ENCODE measurements at places on chromosomes 13 and 19.
A peak's percentile ranks its signal among the peaks of the same experiment; 100 is the strongest.

DNA sequence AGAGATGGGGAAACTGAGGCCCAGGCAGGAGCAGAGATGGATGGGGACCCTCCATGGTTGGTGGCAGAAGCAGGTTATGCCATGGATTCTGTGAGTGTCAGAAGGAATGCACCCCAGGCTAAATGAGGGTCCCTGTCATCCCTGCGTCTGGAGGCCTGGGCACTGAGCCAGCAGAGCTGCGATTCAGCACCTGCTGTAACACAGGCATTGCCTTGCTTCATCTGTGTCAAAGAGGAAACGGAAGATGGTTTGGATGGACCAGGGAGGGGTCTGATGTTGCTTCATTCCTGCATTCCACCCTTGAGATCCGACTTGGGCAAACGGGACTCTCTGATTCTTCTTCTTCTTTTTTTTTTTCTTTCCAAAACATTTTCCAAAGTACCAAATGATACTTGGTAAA lies 1.2 kb downstream of the C5AR1 start:
- DNase-seq: peak; percentile 52

DNA sequence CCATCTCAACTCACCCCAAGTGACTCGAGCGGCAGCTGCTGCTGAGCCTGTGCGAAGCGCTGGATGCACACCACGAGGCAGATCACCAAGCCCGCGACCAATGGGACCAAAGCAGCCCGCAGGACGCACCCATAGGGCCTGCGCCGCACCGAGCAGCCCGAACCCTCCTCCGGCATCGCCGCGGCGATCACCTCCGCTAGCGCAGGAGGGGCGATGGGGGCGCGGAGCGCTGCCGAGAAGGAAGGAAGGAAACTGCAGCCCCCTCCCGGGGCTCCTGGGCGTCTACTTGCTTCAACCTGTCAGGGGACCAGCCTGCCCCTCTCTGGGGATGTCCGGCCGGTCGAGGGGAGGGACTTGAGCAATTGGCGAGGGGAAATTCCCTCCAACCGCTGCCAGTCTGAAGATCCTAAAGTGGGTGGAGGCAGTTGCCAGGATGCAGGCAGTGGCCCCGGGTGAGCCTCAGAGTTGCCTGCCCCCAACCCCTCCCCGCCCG lies at the start of gene CD70:
Gene CD70 (minus strand): TSS at position 324 of the 493 bp plus-strand sequence. CDS start 148 bp downstream, at position 176.
- peak; percentile 73 for DNase-seq

GRCh38 chr13:105740739-105741138 lies 794.7 kb downstream of the EFNB2 start:
- DNase-seq: no peak

DNA sequence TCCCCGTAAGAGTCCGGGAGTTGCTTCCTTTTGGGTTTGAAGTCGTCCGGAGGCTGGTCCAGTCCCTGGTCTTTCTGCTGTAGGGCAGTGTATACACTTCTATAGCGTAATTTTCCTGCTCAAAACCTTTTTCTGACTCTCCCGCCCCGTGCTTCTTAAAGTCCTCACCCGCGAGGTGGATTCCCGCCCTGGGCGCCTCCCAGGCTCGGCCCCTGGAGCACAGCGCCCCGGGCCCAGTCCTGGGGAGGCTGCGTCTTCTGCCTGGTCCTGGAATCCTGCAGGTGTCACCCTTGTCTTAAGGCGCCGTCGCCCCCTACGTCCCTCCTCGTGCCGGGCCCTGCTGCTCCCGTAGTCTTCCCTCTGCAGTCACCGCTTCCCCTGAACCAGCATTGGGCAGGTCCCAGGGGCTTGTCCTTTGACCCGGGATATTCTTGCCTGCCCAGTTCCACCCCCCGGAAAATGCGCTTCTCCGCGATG lies 34.4 kb upstream of the ZNF808 start:
- no peak for DNase-seq

All from CD4-positive, alpha-beta T cell treated with Interleukin-1 beta for 1 hour (primary cell).